ENCODE measurements at places on chromosomes 1 and 21.

DNA sequence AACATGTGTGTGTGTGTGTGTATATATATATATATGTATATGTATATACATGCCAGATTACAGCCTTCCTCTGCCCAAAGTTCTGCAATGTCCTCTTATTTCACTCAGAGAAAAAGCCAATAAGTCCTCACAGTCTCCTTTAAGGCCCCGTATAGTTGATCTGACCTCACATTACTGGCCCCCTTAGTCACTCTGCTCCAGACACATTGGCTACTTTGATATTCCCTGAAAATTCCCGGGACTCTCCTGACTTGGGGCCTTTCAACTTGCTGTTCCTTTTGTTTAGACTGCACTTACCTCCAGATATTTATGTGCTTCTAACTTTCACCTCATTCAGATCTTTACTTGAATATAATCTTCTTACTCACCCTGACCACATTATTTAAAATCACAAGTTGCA is 4.2 kb upstream of the BSDC1 start:
- peak; percentile 40 for DNase-seq

- peak; percentile 14 for DNase-seq
These were observed 50.4 kb upstream of the ADAM30 start for GRCh38 chr1:119946724-119947123.

GRCh38 chr1:238753252-238753651 is 633.1 kb upstream of the CHRM3 start:
- DNase-seq: no peak

DNA sequence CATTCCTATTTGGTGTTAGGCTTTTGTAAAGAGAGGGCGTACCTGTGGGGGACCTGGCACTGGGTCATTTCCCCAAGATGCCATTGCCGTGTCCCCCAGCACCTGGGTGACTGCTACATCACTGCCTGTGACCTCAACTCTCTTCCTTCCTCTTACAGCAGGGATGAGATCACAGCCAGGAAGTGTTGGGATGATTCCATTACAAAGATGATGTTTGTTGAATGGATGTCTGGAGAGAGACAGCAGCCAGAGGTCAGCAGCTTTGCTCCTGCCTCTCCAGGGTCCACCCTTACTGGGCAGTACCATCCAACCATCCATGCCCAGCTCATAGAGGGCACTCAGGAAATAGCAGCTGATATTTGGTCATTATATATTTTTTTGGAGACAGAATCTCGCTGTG is 35.1 kb downstream of the TMEM51 start:
- no peak for DNase-seq

DNA sequence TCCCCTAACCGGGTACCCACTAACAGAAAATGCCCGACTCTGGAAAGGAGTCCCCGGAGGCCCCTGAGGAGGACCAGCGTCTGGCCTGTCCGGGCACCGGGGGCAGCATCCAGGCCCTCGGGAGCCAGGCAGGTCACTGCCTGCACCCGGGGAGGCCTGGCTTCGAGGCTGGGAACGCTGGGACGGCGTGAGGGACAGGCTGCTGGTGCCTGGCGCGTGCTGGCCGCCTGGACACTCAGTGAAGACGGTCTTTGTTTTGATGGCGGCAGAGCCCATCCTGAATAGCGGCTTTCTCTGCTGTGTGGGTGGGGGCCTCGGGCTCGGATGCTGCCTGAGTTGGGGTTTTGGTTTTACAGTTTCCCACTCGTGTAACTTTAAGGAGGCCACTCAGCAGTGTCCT is 37.6 kb downstream of the PRKCZ start:
- DNase-seq: no peak

- DNase-seq: no peak
These were observed 58.7 kb upstream of the STUM start for GRCh38 chr1:226489718-226490425.
